SK-N-MC (cell line): ENCODE measurements at places on chromosomes 3 and 15.

DNA sequence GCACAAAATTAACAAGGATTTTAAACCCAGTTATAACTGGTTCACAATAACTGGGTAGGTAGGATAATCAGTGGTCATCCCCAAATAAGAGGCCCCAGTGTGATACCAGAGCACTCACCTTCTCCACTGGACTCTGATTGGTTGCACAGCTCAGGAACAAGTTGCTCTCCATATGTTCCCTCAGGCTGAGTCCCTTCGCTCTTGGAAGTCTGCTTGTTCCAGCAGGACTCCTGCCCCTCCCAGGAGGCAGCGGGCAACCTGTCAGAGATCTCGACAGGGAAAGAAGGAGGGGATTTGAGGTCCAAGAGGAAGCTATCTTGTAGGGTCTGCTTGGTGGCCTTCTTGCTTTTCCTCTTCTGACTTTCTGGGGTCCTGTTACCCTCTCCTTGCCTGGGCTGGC is 51.6 kb upstream of the HEG1 start:
- DNase-seq: no peak

GRCh38 chr15:94631608-94632007 is 400.2 kb downstream of the MCTP2 start:
- no peak for DNase-seq

- DNase-seq: peak; percentile 73
Observed at GRCh38 chr15:52143873-52144272, 31.3 kb upstream of the BCL2L10 start.

GRCh38 chr3:3813013-3813412 is 13.8 kb downstream of the LRRN1 start:
- no peak for DNase-seq

GRCh38 chr3:74850381-74850780 is 235.9 kb upstream of the CNTN3 start:
- no peak for DNase-seq

GRCh38 chr3:32414522-32415202 is 23.0 kb downstream of the CMTM7 start:
- DNase-seq: no peak

DNA sequence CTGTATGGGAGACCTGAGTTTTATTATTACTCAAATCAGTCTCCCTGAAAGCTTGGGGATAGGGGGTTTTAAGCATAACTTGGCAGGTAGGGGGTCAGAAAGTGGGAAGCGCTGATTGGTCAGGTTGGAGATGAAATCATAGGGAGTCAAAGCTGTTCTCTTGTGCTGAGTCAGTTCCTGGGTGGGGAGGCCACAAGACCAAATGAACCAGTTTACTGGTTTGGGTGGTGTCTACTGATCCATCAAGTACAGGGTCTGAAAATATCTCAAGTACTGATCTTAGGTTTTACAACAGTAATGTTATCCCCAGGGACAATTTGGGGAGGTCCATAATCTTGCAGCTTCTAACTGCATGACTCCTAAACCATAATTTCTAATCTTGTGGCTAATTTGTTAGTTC is 17.8 kb upstream of the IQCF6 start:
- DNase-seq: no peak

GRCh38 chr3:124850212-124850611 is 37.0 kb downstream of the ITGB5 start:
- no peak for DNase-seq

GRCh38 chr3:16668776-16669545 is 63.7 kb upstream of the DAZL start:
- no peak for DNase-seq

- DNase-seq: no peak
Observed at GRCh38 chr3:73926360-73927202, 301.8 kb upstream of the PDZRN3 start.

DNA sequence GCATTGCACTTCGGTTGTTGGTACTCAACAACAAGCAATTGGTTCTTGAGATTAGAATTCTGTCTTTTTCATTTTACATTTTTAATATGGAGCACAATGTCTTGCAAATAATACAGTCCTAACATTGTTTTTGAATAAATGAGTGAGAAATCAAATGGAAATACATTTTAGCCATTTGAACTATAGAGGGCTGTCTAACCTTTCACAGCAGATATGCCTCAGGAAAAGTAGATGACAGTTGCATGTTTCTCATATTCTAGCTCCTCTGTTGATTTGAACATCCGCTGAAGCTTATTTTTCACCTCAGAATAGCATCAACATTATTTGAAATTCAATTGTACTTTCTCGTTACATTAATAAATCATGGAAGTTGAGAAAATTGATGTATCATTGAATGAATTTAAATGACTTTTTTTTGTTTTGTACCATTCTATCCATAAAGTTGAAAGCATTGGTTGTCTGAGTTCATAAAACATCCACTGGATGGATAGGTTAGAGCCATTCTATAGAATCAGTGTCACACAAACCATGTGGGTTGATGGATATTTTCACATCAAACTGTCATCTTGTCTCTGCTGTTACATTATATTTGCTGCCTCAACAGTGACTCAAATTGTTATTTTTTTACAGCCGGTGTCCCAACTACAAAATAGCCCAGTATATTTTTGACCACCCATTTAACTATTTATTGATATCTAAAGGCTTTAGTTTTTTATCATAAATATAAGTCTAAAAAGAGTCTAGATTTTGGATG is 928.3 kb downstream of the NSUN3 start:
- DNase-seq: no peak

GRCh38 chr3:61765157-61765876 is 203.9 kb downstream of the PTPRG start:
- DNase-seq: no peak

DNA sequence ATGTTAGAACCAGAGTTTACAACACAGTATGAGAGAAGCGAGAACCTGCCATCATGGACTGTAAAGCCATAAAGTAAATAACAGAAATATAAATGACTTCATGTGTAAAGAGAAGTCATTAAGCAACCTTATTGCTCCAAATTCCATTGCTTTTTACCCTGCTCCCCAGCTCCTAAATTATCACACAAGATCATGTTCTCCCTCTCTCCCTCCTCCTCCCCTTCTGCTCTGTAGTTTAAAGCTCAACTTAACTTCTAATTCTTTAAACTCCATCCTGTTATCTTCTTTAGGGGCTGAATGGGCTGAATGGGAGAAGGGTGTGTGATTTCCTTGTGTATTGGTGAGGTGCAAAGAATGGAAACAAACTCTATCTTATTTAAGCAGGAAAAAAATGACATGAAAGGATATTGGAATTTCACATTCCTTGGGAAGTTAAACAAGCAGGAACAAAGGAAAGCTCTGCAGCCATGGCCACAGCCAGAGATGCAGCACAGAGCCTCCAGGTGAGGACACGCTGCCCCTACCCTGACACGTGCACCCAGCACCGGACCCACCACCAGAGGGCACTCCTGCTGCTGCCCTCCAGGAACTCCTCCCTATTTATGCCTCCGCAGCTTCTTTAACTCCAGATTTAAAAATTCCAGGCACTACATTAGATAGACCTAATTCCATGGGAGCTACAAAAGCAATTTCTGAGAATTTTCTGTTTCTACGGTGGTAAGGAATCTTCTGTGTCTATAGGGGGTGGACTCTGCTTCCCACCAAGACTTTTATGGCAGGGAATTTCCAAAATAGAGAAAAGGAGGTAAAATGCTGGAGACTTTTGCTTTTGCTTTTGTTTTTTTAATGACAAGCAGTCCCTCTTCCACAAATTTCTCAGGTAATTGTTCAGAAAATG is 76.9 kb upstream of the ABI3BP start:
- DNase-seq: no peak

- no peak for DNase-seq
Observed at GRCh38 chr15:95284492-95284891, 1046.0 kb upstream of the NR2F2 start.

- no peak for DNase-seq
Observed at GRCh38 chr3:187022403-187023029, 92.2 kb downstream of the ST6GAL1 start.

DNA sequence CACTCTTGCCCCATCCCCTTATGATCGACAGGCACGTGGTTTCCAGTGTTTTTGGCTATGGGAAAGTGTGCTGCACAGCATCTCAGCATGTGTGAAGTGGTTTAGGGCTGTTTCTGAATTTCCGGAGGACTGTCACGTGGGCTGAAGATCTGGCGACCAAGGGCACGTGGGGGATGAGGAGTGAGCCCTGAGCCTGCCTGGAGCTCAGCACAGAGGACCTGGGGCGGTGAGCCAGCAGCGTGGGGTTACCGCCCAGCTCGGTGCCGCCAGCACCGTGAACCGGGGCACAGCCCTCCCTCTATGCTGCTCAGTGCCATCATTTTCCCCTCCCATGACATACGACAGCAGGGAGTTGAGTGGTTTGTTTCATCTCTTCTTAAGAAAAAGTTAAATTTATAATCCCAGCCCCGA is 150.2 kb downstream of the DNAJB8 start:
- DNase-seq: peak; percentile 12
